Naive thymus-derived CD4-positive, alpha-beta T cell (primary cell): ENCODE measurements at places on chromosomes 1 and 21.

- no peaks in the 10 kb centered on the region for H3K36me3 ChIP-seq
- no peaks in the 10 kb centered on the region for H3K27me3 ChIP-seq
- H3K4me1 ChIP-seq, result peaks cover 3% of the 10 kb centered on the region
- no peak overlapping the region for H3K27ac ChIP-seq
- DNase-seq, result no peak
- no peak overlapping the region for H3K4me3 ChIP-seq
Measured at GRCh38 chr1:10432910-10433700, 2.9 kb downstream of the CENPS start.

DNA sequence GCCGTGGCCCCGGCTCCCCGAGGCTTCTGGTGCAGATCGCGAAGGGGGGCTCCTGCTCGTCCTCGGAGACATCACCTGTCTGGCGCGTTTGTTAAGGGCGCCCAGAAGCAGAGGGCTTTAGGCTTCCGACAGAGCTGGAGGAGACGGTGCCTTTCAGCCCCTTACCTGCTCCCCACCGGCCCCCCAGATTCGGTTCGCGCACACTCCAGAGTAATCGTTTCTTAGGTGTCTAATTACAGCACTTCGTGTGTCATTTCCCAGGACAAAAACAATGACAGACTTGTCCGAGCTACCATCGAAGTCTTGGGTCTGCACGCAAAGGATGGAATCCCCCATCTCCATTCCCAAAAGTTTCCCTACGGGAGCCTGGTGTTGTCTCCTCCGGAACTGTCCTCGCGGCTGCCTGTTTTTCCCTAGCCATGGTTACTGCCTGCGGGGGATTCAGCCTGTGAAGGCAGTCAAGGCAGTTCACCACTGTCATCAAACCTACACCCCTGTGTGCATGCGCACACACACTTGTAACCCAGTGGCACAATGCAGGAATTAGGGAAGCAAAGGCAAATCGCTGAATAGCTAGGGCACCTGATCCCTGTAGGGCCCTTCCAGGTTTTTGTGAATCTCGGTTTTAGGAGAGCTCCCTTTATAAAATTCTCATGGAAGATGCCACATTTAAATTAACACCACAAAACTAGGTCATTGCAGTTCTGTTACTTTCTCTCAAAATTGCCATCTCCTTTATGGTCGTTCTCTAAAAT lies 738 bp upstream of the CDC42BPA start:
- H3K36me3 ChIP-seq, result no peaks in the 10 kb centered on the region
- H3K4me3 ChIP-seq, result no peak overlapping the region
- H3K27ac ChIP-seq, result no peak overlapping the region
- no peak for DNase-seq
- H3K27me3 ChIP-seq, result peaks cover 5% of the 10 kb centered on the region

- no peak overlapping the region for H3K4me3 ChIP-seq
- DNase-seq, result no peak
- no peaks in the 10 kb centered on the region for H3K27me3 ChIP-seq
- no peaks in the 10 kb centered on the region for H3K36me3 ChIP-seq
- peaks cover 12% of the 10 kb centered on the region for H3K4me1 ChIP-seq
Measured at GRCh38 chr21:46503922-46504550, 45.3 kb downstream of the DIP2A start.

GRCh38 chr1:24410750-24411149 lies 2.8 kb downstream of the STPG1 start:
- no peak for DNase-seq
- H3K36me3 ChIP-seq, result no peaks in the 10 kb centered on the region
- H3K27ac ChIP-seq, result no peak overlapping the region

DNA sequence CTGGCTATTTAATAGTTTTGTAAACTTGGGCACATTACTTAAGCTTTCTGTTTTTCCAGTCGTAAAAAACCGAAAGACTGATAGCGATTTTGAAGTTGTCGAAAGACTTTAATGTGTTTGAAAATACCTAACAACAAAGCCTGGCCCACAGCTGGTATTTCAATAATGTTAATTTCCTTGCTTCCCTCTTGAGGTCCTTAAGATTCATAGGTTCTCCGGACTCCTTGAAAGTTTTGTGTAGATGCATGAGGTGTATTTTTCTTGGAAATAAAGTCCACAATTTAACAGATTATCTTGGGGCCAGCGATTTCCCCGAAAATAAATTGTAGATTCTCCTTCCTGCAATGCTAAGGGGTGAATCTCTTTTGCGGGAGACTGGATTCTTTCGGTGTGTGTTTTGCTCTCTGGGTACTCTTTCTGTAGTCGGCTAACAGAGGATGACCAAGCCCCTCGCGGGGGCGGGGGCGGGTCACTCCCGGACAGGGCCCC lies 735 bp upstream of the YTHDF2 start:
- no peaks in the 10 kb centered on the region for H3K27me3 ChIP-seq
- peak overlapping the region; percentile 69 for H3K4me3 ChIP-seq
- DNase-seq, result no peak
- H3K36me3 ChIP-seq, result peaks cover 14% of the 10 kb centered on the region

- H3K4me1 ChIP-seq, result no peaks in the 10 kb centered on the region
- no peak overlapping the region for H3K27ac ChIP-seq
- no peaks in the 10 kb centered on the region for H3K27me3 ChIP-seq
- H3K36me3 ChIP-seq, result no peaks in the 10 kb centered on the region
Measured at GRCh38 chr1:226868726-226869125, 1.7 kb upstream of the PSEN2 start.

GRCh38 chr21:30555095-30555494 lies 6.0 kb downstream of the KRTAP19-7 start:
- no peak overlapping the region for H3K4me3 ChIP-seq
- no peaks in the 10 kb centered on the region for H3K27me3 ChIP-seq
- no peaks in the 10 kb centered on the region for H3K36me3 ChIP-seq
- H3K27ac ChIP-seq, result no peak overlapping the region
- no peaks in the 10 kb centered on the region for H3K4me1 ChIP-seq

DNA sequence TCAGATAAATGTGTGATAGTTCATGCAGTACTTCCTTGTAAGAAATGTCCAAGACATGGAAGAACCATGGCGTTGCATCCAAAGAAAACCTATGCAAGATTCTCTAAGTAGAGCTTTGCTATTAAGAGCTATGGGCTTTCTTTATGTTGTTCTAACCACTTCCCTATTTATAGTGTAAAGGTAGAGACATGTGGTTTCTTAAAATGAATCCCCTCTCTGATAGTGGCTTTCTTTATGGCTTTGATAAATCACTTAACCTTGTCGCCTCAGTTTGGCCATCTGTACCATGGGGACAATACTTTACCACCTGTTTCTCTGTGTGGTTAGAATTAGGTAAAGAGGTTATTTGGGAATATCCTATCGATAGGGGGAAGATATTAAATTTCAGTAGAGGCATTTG lies 305.5 kb downstream of the NFIA start:
- H3K4me3 ChIP-seq, result no peak overlapping the region
- DNase-seq, result no peak
- H3K36me3 ChIP-seq, result no peaks in the 10 kb centered on the region
- no peaks in the 10 kb centered on the region for H3K4me1 ChIP-seq
- no peaks in the 10 kb centered on the region for H3K27me3 ChIP-seq

DNA sequence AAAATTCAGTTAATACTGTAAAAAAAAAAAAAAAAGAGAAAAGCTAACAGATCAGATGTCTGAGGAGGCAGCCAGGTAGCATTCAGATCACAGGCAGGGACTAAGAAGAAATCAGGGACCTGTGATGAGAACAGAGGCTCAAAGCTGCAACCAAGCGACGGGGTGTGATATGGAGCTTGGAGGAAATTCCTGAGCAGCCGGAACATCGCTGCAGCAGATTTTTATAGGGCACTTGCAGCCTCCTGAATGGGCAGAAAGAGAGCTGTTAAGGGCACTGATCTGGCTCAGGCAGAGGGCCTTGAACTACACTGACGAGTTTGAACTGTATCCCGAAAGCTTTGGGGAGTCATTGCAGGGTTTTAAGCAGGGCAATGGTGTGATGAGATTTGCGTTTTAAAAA lies 315.4 kb downstream of the ADGRL2 start:
- no peak overlapping the region for H3K27ac ChIP-seq
- no peak for DNase-seq
- H3K36me3 ChIP-seq, result no peaks in the 10 kb centered on the region
- no peaks in the 10 kb centered on the region for H3K27me3 ChIP-seq
- H3K4me3 ChIP-seq, result no peak overlapping the region

GRCh38 chr1:232169436-232169835 lies 460.5 kb downstream of the SIPA1L2 start:
- H3K27ac ChIP-seq, result no peak overlapping the region
- no peaks in the 10 kb centered on the region for H3K27me3 ChIP-seq

DNA sequence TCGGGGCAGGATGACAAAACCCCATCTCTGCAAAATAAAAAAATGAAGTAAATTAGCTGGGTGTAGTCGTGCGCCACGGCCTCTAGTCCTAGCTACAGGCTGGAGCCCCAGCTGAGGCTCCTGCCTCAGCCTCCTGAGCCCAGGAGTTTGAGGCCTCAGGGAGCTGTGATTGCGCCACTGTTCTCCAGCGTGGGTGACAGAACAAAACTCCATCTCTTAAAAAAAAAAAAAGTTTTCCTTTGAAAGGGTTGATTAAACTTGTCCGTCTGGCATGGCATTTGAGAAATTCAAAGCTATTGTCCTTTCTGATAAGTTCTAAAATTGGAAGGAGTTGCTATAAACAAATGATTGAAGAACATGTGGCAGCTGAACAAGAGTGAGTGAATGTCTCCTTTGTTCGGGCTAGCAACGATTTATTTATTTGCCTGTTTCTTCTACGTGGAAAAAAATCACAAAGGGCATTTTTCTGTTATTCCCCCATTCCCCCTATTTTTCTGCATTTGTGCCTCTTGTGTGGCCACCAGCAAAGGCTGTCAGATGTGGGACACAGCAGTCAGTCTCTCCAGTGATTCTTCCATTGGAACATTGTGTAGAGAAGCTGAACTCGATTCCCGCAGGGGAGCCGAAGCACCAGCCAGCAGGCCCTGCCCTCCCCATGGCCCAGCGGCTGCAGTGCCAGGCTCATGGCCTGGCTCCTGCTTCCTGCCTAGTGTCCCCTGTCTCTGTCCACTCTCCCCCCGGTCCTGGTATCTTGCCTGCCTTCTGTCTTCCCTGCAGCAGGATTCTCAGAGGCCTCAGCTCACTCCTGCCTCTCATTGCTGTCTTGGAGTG lies 21.5 kb upstream of the PWP2 start:
- H3K4me3 ChIP-seq, result peak overlapping the region; percentile 50
- no peaks in the 10 kb centered on the region for H3K36me3 ChIP-seq
- H3K27ac ChIP-seq, result peak overlapping the region; percentile 86
- H3K27me3 ChIP-seq, result no peaks in the 10 kb centered on the region

GRCh38 chr1:119364640-119365039 lies 3.9 kb upstream of the HAO2 start:
- no peaks in the 10 kb centered on the region for H3K36me3 ChIP-seq
- no peaks in the 10 kb centered on the region for H3K4me1 ChIP-seq
- no peak overlapping the region for H3K4me3 ChIP-seq

DNA sequence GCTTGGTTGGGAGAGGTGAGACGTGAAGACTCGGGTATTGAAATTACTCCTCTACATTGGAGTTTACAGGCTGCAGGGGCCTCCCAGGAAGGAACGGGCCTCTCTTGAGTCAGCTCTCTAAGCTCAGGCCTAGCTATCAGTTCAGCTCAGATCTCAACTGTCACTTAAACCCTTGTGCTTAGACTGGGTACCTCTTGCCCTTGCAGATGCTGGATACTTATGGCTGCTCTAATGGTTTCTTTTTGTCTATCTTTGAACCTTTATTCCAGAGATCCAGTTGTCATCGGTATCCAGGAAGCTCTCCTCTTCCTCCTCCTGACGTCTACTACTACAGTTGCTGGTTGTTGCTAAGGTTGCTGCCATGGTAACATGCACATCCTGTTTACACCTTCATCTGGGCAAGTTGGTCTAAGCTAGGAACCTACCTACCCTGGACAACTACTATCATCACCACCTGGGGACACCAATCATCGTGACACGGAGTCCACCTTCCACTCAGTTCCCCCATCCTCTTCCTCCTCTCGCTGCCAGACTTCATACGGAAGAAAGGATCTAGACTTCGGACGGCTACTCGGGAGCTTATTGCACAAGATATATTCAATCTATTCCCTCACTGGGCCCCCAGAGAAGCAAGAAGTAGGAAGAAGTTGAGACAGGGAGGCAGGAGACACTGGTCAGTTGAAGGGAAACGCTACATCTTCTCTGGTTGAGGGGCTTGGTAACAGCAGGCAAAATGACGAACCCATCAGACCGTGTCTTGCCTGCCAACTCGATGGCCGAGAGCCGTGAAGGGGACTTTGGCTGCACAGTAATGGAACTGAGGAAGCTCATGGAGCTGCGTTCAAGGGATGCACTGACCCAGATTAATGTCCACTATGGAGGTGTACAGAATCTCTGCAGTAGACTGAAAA lies 56.1 kb downstream of the ATP2B4 start:
- H3K36me3 ChIP-seq, result no peaks in the 10 kb centered on the region
- H3K27ac ChIP-seq, result peak overlapping the region; percentile 67
- H3K27me3 ChIP-seq, result no peaks in the 10 kb centered on the region
- peak; percentile 89 for DNase-seq
- no peak overlapping the region for H3K4me3 ChIP-seq

DNA sequence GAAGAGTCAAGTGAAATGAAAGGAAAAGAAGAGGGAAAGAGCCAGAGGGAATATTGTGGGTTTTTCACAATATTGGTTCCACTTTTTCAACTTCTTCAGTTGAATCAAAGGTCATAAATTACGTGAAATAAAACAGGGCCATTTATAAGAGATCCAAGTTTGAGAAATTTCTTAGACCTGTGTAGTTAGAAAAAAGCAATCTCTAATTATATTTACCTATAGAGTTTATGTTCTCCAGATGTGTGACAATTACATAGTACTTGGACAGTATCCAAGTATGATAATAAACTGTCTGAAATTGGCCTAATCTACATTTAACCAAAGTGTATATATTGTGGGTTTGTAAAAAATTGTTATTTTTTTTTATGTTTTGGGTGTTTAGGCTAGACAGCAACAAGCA lies 14.4 kb downstream of the DR1 start:
- no peak overlapping the region for H3K4me3 ChIP-seq
- H3K36me3 ChIP-seq, result peaks cover 42% of the 10 kb centered on the region
- no peak for DNase-seq
- H3K27me3 ChIP-seq, result no peaks in the 10 kb centered on the region
- H3K27ac ChIP-seq, result no peak overlapping the region

- no peak for DNase-seq
- no peak overlapping the region for H3K27ac ChIP-seq
- no peaks in the 10 kb centered on the region for H3K27me3 ChIP-seq
- peaks cover 9% of the 10 kb centered on the region for H3K36me3 ChIP-seq
- peaks cover 4% of the 10 kb centered on the region for H3K4me1 ChIP-seq
Measured at GRCh38 chr1:42266253-42267135, 68.5 kb downstream of the FOXJ3 start.
